ENCODE measurements at places on chromosomes 5 and 9.

DNA sequence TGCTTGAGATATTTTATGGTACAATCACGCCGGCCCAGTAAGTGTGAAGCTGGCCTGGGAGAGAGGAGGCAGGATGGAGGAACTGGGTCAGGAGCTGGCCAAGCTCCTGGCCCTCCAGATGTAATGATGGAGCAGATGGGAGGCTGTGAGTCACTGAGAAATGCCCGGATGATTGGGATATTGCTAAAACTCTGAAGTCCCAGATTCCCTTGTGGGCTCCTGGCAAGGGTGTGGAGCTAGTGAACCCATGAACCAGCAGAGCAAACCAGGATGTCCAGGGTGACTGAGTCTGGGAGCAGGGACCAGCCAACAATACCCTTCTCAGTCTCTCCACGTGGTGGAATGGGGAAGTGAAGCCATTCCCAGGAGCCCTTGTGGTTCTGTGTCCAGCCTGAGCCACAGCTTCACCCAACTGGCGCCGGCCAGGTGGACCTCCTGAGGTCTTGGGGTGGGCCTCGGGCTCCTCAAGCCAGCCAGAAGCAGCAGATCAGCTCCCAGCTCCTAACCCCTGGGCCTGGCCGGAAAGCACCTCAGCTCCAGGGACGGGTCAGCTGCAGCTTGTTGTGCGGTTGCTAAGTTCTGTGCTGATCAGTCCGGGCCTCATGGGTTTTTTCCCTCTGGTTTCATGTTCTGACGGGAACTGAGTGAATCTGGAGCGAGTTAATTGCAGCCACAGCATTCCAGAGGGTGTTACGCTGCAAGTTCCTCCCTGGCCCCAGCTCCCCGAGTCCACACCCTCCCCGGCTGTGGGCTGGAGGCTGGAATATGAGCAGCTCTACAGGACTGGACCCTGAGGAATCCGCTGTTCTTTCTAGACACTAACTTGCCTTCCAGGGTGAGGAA, 37.6 kb downstream of the DUSP1 start:
- DNase-seq, result no peak

DNA sequence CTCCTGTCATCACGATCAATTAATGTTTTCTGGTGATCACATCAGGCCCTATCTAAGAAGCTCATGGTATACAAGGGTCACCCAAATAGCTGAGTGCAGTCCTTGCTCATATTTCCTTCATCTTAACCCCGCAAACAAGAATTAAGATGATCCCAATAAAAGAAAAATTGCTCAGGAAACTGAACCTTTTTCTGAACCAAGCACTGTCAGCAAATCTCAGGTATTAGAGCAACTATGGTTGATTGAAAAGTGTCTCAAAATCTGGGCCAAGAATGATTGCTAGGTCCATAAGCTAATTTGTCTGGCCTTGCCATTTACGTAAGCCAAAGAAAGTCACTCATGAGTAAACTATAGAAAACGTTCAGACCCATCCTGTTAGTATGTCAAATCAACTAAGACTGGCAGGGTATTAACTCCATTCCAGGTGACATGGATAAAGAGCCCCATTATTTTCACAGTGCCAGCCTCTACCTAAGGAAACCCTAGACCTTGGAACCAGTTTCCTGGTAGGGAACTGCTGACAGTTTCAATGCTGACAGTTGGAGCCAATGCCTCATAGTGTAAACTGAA, 209.3 kb downstream of the DEPDC1B start:
- DNase-seq, result no peak

DNA sequence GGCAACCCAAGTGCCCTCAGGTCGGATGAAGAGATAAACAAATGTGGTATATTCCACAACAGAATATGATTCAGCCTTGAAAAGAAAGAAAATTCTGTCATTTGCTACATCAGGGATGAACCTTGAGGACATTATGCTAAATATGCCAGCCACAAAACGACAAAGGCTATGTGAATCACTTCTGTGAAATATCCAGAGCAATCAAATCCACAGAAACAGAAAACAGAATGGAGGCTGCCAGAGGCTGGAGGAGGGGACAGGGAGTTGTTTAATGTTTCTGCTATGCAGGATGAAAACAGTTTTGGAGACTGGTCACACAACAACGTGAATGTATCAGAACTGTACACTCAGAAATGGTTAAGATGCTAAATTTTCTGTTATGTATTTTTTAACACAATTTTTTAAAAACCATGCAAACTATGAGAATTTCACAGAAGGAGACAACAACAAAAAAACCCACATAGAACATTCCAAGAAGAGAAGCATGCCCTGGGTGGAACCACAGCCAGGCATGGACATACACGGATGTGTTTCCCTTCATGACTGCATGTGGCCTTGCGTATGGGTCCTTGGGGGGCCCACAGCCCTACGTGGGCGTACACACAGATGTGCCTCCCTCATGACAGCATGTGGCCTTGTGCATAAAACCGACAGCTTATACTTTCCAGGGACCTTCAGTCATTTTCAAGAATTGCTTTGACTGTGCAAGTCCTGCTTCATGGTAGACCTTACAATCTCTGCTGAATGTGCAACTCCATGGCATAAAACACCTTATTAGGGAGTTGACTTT, 146.7 kb downstream of the ROR2 start:
- DNase-seq, result no peak

DNA sequence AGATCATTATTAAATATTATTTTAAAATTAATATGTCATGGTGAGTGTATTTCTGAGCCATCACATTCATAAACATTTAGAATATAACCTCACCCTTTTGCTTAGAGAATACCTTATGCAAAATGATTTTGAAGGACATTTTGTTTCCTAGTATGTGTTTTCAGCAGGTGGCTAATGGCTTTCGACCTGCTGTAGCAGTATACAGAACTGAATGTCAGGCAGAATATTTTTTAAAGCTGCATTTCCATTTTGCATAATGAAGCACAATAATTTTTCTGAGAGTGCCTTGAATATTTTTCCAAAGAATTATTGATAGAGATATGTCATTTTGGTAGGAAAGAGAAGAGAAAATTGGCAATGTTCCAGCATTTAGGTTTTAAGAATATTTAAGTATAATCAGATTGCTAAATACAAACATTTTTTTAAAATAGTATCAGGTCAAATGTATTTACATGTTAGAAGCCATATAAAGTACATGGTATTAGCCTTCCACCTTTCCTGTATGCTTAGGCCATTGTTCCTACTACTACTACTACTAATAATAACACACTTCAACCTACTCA, 42.3 kb downstream of the PAM start:
- no peak for DNase-seq

- no peak for DNase-seq
Observed at GRCh38 chr9:112541685-112542084, 55.1 kb downstream of the KIAA1958 start.

DNA sequence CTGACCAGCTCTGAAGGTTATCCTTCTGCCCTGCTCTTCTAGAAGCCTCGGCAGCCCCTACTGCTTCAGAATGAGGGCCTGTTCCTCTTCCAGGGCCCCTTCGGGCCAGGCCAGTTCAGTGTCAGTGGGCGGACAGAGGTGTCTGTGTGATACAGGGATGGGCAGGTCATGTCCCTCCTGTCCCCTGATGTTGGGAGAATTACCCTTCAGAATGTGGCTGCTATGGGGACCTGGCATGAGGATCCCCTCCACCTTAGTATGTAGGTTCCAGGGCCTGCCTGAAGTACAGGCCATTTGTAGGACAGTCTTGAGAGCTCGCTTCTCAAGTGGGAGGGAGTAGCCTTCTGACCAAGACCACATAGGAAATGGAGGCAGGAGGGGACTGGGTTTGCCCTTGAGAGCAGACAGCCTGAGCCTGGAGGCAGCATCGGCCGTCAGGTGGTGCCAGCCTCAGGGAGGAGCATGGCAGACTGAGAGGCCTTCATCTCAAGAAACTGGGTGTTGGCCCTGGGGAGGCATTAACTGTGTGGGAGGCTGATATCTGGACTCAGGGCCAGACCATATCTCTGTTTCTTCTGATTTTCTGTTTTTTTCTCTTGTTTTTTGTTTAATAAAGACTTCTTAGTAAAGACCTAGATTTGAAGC, 32.0 kb downstream of the ANGPTL2 start:
- no peak for DNase-seq

- DNase-seq, result no peak
Observed at GRCh38 chr5:87399720-87400119, 13.0 kb downstream of the CCNH start.

- DNase-seq, result no peak
Observed at GRCh38 chr5:110441035-110441434, 285.4 kb downstream of the TMEM232 start.

GRCh38 chr9:122125158-122125508, 32.0 kb upstream of the TTLL11 start:
- DNase-seq, result peak; percentile 81

DNA sequence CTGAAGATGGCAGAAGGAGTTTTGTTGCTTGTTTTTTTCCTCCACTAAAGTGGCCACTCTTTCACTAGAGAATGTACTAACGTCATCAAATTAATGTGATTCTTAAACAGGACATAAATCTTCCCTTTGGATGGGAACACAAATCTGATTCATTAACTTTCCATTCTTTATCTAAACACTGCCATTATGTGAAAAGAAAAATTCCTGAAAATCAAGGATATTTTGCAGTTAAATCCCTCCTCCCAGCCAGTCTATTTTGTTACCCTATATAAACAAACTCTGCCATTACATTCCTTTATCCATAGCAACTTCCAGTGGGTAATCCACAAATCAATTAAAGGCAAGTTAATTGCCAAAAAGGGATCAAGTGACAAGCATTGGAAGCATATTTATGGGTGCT, 546.5 kb downstream of the PDE4D start:
- DNase-seq, result no peak

All from occipital lobe (tissue), 3 donors.